ENCODE measurements at places on chromosomes 6 and 20.

GRCh38 chr20:1225783-1226654 lies at the start of gene RAD21L1:
Gene RAD21L1 (plus strand): TSS chr20:1226044. CDS start chr20:1228454, 2,410 bp downstream.
- peak; percentile 89 for DNase-seq

- no peak for DNase-seq
Measured at GRCh38 chr6:7693827-7694226, 32.1 kb upstream of the BMP6 start.

DNA sequence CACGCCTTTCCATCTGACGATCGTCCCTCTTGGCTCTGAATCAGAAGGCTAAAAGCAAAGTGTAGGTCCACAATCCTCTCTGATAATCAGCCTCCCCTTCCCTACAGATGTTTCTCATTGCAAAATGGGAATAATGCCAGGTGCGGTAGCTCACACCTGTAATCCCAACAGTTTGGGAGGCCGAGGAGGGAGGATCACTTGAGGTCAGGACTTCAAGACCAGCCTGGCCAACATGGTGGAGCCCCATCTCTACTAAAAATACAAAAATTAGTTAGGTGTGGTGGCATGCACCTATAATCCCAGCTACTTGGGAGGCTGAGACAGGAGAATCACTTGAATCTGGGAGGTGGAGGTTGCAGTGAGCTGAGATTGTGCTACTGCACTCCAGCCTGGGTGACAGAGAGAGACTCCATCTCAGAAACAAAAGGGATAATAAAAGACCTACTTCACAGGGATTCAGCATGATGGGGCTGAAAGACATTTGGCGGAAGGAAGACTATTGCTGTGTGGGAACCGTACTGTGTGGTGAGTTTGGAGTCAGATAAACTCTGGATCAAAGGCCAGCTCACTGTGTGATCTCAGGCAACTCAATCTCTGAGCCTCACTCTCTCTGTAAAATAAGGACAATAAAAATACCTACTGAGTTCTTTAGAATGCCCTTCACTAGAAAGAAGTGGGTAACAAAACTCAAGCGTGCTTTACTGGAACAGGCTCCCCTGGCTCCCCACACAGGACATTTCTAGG lies 15.9 kb upstream of the SLC9A8 start:
- DNase-seq = no peak

DNA sequence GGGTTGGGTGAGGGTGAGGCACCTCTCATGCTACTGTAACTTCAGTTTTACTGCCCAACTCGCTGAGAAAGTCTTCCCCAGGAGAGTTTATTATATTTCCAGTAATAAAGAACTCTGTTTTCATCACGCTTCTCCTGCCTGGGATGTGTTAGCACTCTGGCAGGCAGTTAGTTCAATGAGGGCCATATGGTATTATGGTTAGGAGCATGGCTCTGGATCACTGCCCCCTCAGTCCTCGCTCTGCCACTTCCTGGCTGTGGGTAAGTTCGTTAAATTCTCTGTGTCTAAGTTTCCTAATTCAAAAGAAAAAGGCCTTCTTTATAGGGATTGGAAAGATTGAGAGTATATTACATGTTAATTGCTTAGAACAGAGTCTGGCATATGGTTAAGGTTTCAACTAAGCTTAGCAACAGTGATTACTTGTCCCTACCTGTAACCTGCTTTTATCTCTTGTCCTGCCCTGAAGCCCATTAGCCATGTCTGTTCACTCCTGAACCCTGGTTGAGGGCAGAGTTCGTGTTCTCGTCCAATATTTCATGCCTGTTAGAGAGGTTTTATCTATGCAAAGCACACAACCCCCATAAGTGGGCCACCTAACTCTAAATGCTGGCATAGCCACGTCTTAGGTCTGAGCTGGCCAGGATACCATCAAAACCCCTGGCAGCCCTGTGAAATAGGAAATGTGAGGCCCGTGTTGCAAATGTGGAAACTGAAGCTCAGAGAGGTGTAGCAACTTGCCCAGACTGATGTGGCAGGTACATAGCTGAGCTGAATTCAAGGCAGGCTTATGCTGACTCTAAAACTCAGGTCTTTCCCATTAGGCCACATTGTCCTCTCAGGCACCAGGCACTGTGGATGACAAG lies 342.5 kb upstream of the JARID2 start:
- DNase-seq = no peak

DNA sequence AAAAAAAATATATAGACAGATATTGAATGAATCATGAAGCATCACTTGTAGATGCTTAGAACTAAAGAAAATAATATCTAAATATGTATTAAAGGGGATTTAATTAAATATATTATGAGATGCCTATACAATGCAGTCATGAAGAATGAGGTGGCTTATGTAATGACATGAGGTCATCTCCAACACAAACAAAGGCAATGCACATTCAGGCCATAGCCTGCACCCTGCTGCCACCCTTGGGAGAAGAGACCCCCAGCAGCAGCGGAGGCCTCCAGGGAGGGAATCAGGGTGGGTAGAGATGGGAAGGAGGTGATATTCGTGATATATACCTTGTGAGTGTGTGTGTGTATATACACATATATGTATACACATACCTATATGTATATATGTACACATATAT lies 26.4 kb upstream of the SSTR4 start:
- DNase-seq = no peak

DNA sequence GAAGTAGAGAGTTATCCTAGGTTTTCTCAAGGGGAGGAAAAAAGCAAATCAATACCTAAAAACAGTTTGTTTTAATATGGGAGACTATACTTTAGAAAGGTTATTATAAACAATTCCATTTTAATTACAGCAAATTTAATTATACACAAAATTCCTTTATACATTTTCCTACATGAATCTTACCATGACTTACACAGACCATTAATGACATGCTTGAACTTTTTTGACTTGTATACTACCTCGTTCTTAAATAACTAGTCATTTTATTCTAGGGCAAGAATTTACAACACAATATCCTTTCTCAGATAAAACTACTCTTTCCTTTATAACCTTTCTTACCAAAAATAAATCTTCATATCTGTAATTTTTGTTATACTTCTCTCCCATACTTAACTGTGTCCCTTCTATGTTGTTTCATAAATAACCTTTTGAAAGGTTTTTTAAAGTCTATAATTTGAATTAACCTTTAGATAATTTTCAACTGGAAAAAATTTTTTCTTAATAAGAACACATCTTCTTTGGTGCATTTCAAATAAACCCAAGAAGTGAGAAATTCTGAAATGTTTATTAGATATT lies 729.4 kb downstream of the TENT5A start:
- DNase-seq = peak; percentile 51

GRCh38 chr20:39117491-39117890 lies 155.3 kb downstream of the DHX35 start:
- peak; percentile 77 for DNase-seq

DNA sequence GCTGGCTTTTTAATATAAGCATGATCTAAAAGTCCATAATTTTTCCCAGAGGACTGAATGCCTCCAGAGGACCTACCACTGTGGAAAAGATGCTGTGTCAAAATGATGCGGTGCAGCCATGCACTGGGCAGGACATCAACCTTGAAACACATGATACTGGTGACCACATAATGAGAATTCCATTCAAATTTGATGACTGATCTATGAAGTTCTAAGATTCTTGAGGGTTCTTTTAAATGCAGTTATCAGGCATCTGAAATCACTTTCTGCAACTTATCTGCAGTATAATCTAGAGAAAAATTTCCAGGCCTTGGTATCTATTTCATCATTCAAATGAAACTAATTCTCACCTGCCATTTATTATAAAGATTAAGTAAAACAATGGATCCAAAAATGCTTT lies 15.0 kb upstream of the MARCKS start:
- DNase-seq = no peak

DNA sequence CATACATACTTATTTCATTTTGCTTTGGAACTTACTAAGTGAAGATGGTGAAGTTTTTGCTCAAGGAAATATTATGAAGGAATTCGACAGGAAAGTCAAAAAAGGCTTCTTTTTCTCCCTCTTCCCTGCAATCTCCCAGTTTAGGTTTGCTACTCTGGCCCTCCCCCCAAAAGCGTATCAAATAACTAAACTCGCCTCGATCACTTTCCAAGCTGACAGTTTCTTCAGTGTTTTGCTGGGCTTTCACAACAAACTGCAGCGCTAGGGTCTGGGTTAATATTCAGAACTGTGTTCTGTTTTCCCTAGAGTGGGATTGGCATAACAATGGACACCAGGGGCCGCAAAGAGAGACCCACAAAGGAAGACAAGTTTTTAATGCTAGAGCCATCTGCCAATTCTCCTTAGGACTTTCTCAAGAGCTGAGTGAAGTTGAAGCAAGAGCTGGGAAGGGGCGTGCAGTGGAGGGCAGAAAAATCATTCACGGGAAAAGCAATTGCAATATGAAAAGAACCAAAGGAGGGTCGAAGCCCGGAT lies 57.8 kb downstream of the ATP9A start:
- DNase-seq = no peak

DNA sequence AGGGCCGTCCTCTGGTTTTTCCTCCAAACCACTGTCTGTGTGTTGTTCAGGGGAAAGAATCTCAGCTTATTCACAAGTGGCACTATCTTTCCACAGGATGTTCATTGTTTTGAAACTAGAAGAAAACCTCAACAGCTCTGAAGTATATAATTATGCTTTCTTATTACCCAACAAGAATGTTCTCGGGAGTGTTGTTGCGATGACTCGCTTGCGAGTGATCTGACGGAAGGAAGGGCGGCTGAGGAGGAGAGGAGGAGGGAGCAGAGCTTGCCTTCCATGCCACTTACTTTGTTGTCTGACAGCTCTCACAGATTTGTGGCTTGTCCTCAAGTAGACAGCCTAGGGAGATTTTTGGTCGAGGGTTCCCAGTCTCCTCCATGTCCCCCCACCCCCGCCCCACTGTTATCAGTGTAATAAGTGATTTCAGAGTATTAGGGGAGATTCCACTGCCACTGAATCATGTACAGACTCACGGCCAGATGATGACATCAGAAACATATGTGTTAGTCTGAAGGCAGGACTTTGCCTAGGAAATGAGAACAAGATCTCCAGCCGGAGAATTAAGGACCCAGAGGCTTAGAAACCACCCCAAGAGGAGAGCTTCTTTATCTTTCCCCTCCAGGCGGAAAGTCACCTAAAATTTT lies 80.7 kb upstream of the CCN6 start:
- peak; percentile 4 for DNase-seq

DNA sequence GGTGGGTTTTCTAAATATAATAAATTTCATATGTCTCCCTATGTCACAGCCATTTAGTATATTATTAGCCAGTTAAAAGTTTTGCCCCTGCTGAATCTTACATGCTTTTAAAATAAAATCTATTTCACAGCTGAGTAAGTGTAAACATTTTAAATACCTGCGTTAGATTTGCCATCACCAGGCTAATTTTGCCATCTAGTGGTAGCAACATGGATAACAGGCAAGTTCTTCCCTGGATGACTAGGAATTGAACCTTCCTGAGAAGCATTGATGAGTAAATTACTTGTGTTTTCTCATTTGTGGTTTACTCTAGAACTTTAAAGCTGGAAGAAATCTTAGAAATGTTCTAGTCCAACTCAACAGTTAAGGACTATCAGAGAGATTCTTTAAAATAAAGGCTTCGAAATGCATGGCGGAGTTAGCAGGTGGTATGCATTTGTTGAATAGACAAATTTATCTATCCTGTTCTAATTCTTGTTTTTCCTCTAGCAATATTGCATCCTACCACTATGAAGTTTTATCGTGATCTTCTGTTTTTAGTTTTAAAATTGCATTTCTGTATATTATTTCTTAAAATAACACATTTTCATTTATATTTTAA lies 2.6 kb downstream of the PRSS35 start:
- DNase-seq = peak; percentile 70

DNA sequence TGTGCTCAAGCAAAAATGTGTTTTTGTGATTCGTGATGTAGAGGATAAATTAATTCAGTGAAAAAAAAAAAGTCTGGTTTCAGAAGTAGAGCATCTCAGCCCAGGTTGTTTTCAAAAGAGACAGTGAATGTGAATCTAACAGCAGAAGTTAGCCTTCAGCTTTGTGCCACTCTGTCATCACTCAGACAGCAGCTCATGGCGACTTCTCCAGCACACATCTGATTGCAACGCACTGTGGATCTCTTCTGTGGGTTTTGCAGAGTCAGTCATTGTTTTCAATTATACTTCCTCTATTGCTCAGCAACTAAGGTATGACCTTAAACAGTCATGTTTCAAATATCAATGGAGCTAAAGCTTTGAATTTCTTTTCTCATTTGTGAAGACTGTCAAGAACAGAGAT lies 335.5 kb upstream of the POU3F2 start:
- DNase-seq = peak; percentile 5

DNA sequence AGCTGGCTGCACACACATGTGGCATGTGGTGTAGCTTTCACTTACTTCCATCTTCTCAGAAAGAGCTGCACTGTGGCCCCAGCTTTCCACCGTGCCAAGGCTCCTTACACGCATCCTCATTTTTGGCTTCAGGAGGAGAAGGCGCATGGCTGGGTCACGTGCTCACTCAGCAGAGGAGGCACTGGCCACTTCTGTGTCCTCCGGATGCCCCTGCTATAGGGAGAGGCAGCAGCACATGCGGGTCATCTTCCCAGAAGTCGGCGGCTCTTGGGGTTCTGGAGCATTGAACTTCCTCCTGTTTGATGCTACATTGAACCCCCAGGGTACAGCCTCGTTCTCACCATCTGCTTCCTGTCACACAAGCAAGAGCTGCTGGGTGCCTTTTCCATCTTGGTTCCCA lies 111.3 kb downstream of the FAM120B start:
- no peak for DNase-seq

DNA sequence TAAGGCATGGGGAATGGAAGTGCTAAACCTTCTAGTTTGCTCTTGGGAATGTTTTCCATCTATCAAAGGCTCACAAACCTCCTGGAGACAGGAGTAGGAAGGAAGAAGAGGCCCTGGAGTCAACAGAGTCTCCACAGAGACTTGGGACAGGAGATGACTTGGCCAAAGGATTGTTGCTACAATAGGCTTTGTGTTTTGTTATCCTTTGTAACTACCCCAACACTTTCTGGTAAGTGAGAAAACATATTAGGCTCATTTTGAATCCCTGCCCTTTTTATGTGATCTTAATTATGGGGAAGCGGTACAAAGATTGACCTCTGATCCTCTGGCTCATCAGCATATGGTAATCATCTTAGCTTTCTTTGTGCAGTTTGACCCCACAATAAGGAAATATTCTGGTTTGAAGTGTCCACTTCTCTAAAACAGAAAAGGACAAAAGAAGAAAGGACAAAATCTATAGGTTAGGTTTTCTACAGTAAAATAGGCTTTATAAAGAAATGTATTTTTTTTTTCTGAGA lies 24.1 kb upstream of the GTF3C6 start:
- no peak for DNase-seq

GRCh38 chr20:38152621-38153221 lies 12.3 kb downstream of the TGM2 start:
- DNase-seq = no peak

DNA sequence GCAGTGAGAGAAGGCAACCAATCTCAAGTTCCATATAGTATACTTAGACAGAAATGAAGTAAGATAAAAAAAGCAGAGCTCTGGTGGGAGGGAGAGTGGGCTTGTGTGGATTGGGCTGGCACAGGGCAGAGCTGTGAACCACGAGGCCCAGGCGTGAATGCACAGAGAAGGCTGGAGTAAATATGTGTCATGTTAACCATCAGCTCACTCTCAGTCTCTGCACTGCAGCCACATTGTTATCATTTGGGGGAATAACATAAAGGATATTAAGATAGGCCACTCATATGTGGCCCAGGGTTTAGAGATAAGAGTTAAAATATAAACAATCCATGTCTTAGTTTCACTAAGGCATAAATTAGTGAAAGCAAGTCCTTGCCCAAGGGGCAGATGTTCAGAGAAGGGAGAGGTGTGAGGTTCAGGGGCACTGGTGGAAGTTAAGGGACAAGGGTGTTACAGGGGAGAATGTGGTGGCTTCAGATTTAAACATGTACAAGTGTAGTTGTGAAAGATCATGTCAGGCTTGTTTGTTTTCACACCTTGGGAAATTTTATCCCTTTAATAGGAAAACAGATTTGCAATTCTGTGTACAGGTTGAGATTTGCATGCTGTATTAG lies 14.4 kb downstream of the GMPR start:
- no peak for DNase-seq

Measured in DMS53 (cell line).